ENCODE measurements at places on chromosomes 7 and 10.

DNA sequence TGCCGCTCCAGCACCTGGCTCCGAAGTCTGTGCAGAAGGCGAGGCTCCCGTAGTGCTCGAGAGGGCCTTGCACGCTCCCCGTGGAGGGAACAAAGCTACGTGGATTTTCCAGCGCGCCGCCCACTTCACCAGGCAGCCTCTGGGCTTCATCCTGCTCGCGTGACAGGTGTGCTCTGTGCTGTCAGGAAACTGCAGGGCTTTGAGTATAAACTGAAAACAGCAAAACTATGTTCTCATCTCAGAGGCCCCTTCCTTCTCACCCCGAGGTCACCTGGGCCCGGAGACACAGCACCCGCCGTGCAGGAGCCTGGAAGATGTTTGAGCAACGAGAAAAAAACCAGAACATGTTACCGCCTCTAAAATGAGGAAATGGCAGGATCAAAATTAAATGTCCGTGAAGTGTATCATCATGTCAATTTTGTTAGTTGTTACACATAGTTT is 17.6 kb upstream of the GPR146 start:
- DNase-seq, result no peak

DNA sequence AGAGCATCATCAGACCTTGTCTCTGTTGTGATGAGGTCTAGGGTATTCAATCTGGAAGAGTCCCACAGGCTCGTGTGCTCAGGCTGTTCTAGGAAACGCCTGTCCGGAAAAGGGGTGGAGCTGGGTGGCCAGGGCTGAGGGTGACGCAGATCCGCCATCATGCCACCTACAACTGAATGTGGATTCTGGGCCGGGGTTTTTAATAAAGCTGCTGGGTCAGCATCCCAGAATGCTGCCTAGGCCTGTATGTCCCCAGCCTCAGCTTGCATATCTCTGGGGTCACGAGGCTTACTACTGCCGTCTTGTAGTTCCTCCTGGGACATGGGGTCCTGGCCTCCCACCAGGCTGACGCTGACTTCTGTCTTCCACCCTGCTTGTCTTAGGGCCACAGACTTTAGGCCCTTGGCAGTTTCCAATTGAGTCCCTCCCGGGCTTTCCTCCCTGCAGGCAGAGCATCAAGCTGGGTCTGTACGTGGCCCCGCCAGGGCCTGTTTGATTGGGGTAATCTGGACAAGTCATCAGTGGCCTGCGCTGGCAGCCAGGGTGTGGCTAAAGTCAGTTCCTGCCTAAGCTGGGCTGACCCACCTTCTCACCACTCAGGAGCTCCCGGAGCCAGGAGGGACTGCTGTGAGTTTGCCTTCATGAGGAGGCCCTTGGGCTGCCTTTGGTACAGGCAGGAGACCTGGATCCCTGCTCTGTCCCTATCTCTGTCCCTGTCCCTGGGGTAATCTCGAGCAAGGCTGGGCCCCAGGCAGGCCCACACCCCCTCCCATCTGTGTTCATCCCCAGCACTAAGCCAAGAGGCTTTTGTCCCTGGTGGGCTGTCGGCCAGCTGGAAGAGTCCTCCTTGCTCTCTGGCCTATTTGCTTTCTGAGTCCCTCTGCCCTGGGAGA is 79.9 kb downstream of the ZMIZ1 start:
- no peak for DNase-seq

DNA sequence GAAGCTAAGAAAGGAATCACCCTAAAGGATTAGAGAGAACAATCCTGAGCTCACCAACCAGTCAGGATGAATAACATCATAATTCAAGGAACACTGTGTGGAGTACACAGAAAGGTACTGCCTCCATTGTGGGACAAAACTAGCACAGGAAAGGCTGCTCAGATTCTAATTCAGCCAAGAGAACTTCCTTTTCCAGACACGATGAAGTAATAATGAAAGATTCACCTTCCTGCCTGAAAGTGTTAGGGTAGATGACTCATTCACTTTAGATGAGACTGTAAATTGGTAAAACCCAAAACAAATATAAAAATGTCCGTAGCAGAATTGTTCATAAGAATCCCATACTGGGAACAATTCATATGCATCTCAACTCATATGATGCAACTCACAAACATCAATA is 167.2 kb downstream of the CDC14C start:
- DNase-seq, result no peak

- DNase-seq, result no peak
Observed at GRCh38 chr7:155365146-155365874, 67.6 kb downstream of the INSIG1 start.

DNA sequence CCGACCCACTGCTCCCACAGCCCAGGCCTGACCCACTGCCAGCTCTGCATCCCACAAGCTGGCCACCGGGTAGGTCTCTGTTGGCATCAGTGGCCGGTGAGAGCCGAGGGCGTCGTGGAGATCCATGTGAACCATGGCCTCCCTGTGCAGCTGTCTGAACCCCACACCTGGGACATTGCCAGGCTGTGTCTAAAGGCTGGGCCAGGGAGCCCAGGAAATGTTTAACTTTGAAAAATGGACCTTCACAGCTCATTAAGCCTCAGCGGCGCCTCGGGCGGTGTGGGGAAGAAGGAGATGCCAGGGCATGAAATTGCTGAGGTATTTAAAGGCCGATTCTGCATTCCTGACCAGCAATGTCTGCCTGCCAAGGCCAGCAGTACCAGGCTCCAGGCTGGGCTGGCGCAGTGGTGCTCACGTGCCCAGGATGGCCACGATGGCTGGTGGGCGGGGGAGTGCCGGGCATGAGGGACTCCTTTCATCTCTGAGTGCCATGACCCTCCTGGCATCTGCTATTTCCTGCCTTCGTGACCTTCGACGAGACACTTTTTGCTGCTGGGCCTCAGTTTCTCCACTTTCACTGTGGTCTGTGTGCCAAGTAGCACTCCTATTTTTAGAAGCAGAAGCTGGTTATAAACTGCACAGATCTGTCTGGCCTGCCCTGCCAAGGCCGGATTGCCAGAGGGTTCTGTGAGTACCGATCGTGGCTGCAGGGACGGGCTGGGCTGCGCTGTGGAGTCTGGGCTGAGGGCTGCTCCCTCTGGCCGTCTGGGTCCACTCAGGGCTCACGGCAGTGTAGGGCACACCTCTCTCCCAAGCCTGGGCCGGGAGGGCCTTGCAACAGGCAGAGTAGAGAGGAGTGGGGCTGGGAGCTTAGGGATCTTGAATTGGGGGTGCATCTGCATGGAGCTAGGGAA is 21.8 kb downstream of the ELFN1 start:
- no peak for DNase-seq

- no peak for DNase-seq
Observed at GRCh38 chr10:10794791-10795191, 222.9 kb upstream of the CELF2 start.

DNA sequence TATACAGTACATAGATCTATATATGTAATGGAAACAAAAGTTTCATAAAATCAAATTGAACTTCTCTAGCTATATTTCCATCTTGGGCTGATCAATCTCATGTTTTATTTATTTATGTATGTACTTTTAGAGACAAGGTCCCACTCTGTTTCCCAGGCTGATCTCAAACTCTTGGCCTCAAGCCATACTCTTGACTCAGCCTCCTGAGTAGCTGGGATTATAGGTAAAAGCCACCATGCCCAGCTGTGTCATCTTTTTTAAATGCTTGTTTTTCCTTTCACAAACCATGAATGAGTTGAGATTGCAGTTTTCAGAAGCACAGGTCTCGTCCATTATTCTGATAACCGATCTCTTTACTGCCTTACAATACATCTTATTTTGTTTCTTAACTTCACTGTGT is 400.9 kb downstream of the KCNMA1 start:
- DNase-seq, result no peak

GRCh38 chr10:113618338-113618737 is 45.5 kb downstream of the NRAP start:
- DNase-seq, result no peak

DNA sequence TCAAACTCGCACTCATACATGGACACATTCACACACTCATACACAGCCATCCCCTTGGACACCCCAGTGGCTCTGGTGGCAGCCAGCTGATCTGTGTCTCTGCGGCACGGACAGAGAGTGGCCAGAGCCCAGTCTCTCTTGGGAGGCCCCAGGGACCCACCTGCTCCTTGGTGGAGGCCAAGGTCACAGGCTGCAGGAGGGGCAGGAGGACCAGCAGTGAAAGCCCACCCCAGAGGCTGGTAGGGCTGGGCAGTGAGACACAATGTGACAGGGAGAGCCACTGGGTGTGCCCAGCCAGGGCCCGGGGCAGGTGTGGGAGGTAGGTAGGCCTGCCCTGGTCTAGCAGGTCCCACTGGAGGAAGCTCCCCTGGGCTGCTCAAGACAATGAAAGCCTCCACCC is 18.5 kb downstream of the SHH start:
- no peak for DNase-seq

DNA sequence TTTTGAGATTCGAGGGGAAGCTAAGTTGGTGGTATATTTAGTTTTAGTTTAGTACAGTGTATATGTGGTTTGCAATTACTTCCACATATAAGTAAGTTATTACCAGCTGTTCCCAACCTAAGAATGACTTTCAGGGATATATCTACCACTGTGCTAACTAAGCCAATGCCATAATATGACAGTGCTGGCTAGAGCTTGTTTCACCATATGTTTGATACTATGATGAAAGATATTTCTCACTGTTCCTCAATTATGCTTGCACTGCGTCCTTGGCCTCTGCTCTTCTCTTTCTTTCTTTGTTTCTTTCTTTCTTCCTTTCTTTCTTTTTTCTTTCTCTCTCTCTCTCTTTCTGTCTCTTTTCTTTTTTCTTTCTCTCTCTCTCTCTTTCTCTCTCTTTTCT is 113.8 kb upstream of the SKAP2 start:
- no peak for DNase-seq

GRCh38 chr10:109412353-109412752 is 511.0 kb downstream of the XPNPEP1 start:
- no peak for DNase-seq

- no peak for DNase-seq
Observed at GRCh38 chr7:47474937-47475879, 106.7 kb downstream of the TNS3 start.

GRCh38 chr7:25002786-25003185 is 22.8 kb upstream of the OSBPL3 start:
- no peak for DNase-seq

DNA sequence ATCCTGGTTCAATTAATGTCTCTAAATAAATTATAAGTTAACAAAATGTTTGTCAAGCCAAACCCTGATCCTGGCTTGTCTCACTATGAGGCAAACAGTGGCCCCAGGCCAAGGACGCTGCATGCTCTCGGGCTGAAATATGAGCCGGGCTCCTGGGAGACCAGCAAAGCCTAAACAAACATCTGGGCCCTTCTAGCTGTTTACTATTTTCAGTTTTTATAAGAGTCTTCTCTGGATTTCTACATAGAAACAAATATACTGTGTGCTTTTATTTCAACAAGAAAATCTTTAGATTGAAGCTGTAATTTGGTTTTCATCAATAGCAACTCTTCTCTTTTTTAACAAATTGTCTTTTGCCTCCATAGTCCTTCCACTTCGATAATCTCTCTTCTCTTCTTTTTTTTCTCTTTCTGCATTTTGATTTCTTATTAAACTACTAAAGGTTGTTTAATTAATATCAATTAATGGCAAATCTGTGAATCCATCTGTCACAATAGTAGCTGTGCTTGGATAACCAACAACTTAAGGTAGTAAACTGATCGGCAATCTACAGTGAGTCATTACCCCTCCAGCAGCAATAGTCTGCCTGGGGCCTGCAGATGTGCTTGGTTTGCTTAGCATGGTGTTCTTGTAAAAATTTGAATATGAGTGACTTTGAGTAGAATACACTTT is 83.3 kb upstream of the DNAJC1 start:
- DNase-seq, result no peak

- DNase-seq, result no peak
Observed at GRCh38 chr7:81080553-81080952, 161.7 kb upstream of the SEMA3C start.

DNA sequence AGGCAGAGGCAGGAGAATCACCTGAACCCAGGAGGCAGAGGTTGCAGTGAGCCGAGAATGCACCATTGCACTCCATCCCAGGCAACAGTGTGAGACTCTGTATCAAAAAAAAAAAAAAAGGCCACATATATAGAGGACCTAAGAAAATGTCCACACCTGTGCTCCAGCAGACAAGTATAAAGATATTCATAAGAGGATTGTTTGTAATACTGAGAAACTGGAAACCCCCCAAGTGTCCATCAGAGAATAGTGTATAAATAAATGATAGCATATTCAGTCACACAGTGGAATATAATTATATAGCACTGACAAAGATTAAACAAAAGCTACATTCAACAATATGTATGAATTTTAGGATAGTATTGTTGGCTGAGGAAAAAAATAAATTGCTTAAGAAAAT is 1050.6 kb downstream of the GRM8 start:
- DNase-seq, result no peak

DNA sequence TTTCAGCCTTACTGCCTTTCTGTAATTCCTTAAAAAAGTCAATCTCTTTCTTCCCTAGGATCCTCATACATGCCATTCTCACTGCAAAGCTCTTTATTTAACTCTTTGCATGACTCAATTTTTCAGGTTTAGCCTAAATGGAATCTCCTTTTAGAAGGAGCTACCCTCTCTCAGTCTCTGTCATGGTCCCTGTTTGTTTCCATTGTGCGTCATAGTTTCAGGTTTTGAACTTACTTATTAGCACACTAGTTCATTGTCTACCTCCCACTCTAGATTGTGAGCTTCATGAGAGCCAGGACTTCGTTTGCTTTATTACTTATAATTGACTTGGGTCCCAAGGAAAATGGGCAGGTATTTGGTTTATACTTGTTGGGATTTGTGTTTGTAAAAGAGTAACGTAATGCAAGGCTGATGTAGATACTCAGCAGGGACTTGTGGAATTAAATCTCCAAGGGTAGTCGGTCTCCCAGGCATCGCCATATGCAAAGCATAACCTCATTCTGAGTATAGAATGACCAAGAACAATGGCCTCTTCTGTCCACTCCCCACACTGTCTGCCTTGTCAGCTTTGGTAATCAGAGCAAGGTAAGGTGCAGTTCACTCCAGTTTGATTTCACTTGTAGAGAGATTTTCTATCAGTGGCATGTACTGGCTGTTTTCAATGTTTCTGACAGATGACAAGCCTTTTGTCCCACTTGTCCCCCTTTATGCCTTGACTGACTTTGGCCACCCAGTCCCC is 252.0 kb downstream of the SORCS3 start:
- no peak for DNase-seq

DNA sequence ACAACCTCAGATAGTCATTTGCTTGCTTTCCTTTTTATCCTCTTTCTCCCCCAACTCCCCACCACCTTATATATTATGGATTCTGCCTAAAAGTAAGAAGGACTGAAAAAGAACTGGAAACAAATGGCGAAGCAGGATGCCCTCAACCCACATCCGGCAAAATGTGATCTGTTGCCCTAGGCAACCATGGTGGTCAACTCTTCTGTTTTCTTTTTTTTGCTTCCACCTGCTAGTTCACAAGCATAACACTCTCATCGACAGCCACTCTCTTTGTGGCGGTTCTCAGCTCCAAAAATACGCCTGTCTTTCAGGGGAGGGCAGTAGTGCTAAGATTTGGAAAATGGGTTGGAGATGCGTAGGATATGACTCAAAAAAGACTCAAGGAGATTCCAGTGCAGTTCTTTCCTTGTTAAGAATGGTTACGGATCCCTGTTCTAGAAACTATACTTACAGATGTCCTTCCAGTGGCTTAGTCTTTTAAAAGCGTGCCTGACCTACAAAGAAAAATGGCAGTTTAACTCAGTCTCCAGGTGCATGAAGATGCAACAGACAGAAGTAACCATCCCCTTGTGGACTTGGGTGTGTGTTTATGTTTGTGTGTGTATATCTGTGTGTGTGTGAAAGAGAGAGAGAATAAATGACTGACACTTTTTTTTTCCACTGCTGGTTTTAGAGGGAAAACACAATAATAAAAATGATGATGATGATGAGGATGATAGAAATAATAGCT is 10.7 kb downstream of the APBB1IP start:
- DNase-seq, result no peak

Measured in SW 1271 (cell line).